Activated CD4-positive, alpha-beta T cell treated with anti-CD3 and anti-CD28 coated beads, Interleukin-2, amount 50 U/mL, for 4 hours (primary cell): ENCODE measurements at places on chromosomes 16 and 17.
A peak's percentile ranks its signal among the peaks of the same experiment; 100 is the strongest.

DNA sequence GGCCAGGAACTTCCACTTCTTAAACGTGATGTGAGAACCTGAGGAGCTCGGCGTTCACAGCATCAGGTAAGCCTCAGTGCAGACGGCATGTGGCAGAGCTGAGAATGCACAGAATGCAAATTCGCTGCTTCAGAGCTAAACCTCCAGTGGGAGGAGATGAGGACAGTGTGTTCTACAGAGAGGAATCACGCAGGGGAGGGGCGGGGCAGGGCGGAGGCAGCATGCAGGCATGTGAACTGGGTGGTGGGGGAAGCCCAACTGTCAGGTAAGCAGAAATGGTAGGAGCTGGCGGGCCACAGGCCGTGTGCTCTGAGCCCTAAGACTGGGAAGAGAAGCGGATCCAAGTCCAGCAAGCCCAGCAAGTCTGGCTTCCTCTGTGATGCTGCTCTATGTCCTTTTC, 94.7 kb downstream of the ZNF778 start:
- DNase-seq = no peak

GRCh38 chr17:48995974-48996721, 1.0 kb upstream of the IGF2BP1 start:
- DNase-seq = no peak

DNA sequence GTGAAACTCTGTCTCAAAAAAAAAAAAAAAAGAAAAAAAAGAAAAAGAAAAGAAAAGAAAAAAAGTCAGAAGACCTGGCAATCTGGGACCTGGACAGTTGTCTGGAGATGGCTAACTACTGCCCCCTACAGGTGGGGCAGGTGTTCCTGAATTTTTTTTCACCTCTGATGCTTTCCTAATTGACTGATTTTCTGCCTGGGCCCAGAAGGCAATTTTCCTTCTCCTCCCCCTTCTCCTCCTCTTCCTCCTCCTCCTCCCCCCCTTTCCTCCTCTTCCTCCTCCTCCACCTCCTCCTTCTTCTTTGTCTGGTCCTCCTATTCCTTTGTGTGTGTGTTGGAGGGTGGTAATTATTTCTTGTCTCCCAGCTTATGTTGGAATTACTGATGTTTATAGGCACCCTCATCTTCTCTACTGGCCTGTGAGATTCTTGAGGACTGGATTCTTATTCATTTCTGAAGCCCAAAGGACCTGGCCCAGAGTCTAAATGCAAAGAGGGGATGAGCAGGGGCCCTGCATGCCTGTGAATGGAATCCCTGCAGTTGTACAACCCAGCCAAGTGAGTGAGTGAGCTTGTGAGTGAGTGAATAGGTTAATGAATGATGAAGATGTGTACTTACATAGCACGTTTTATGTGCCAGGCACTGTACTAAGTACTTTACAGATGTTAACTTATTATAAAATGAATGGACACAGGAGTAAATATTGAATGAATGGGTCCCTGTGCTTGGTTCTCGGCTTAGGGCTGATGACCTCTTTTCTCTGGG, 26.9 kb downstream of the IRX5 start:
- no peak for DNase-seq

GRCh38 chr17:7437950-7438614, 1.2 kb upstream of the FGF11 start:
- DNase-seq = peak; percentile 51

- DNase-seq = no peak
These were observed 181.5 kb upstream of the MON1B start for GRCh38 chr16:77009453-77009852.

DNA sequence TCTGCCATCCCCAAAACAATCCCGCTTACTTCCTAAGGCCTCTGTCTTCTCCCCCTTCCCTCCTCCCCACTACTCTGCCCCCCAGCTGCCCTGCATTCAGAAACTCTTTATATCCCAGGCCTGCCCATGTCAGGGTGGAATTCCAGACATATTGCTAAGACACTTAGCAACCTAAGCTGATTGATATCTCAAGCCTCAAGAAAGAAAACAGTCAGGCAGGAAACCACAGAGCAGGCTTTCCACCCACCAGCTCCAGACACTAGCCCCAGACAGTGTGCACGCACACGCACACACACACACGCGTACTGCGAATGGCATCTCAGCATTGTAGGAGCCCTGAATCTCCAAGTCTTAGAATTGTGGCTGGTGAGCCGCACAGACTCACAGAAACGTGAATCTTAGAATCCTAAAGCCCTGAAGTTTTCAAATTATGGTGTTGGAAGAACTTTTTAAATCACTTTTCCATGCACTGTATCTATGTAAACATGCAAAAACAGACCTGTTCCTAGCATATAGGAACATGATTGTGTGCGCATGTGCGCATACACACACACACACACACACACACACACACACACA, 8.8 kb upstream of the LPCAT2 start:
- DNase-seq = no peak

DNA sequence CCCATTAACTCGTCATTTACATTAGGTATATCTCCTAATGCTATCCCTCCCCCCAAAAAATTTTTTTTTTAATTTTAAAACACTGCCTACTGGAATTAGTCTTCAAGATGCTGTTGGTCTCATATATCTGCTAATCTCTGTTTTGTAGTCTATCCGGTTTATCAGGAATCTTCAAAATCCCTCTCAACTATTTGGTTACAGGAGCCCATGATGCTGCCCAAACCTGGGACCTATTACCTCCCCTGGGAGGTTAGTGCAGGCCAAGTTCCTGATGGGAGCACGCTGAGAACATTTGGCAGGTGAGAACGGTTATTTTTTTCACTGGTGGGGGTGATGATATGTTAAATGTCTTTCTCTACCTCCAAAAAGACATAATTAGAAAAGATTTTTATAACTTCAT, 6.9 kb downstream of the TEN1 start:
- no peak for DNase-seq

GRCh38 chr17:75485688-75486087, 29.3 kb downstream of the TMEM94 start:
- DNase-seq = no peak

DNA sequence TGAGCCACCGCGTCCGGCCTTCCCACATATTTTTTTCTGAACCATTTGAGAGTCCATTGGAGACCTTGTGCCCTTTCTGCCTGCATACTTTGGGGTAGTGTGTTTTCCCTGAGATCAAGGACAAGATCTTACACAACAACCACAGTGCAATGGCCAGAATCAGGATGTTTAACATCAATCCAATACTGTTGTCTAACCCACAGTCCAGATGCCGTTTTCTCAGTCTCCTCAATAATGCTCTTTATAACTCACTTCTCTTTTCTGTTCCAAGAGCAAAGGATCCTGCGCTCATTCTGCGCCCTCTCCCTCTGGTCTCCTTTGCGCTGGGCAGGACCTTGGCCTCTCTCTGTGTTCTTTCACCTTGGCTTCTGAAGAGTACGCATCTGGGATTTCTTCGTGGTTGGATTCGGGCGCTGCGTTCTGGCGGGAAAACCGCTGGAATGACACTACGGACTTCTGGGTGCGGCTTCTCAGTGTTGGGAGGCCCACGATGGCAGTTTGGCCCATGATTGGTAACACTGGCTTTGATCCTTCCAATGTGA, 16.6 kb downstream of the CBX4 start:
- DNase-seq = no peak

GRCh38 chr16:80144191-80144590, 396.6 kb upstream of the DYNLRB2 start:
- no peak for DNase-seq

GRCh38 chr16:11156401-11156800, 99.6 kb downstream of the SOCS1 start:
- DNase-seq = no peak

DNA sequence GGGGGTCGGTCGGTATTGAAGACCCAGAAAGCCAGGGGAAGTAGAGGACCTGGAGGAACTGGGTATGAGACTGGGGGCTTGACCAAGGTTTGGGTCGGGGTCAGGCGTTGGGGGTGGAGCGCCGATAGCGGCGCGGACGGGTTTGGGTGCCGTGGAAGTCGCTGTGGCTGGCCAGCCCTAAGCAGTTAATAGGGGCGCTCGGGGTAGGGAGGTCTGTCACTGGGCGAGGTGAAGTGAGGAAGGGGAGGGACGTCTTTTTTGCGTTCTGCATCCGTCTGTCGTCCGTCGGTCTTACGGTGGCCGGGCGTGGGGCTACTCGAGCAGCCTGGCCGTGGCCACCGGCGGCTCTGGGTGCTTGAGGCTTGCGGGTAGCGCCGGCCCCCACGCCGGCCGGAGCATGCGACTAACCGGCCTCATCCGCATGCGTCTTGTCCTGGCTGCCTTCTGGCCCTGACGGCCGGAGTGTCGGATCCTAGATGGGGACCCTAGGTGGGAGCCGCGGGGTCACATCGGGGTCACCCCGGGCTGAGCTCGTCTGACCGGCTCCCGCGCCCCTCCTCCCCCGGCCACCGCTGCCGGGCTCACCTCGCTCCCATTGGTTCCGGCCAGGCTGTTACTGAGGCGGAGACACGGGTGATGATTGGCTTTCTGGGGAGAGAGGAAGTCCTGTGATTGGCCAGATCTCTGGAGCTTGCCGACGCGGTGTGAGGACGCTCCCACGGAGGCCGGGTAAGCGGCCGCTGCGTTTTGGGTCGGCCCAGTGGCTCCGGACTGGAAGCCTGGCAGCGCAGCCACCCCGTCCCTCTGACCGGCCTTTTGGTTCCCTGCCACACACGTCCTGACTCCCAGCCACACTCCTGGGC, 10.3 kb upstream of the TMEM88 start:
- peak; percentile 73 for DNase-seq

- DNase-seq = peak; percentile 75
These were observed 3.4 kb upstream of the HEXD start for GRCh38 chr17:82414548-82415281.

GRCh38 chr16:77929004-77929403, 93.3 kb upstream of the CLEC3A start:
- DNase-seq = no peak

DNA sequence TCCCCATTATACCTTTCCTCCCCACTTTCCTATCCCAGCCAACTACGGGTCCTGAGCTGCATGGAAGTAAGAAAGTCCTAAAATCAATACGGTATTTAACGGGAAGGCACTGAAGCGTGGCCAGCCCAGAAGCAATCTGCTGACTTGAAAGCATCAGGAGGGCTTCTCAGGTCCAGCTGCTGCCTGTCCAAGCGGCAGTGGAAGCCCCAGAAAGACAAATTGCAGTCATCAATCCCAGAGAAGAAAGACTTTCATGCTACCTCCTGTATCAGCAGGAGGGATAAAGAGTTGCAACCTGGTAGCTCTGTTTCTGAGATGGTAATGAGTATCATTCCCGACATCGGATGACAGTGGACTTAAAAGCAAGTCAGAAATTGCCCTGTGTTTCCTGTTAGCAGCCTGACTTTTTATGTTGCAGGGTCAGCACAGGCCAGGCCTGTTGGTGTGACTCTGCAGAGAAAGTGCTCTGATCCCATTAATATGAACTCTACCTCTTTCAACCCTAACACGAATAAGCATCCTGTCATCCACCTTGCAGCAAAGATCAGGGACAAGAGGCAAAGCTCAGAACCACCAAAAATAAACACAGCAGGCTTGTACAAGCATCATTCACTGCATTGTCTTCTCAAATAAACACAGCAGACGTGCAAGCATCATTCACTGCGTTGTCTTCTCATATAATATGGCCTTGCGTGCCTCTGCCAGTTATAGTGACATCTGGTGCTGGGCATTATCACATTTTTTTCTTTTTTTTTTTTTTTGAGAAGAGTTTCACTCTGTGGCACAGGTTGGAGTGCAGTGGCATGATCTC, 358.6 kb upstream of the CDH11 start:
- DNase-seq = no peak

DNA sequence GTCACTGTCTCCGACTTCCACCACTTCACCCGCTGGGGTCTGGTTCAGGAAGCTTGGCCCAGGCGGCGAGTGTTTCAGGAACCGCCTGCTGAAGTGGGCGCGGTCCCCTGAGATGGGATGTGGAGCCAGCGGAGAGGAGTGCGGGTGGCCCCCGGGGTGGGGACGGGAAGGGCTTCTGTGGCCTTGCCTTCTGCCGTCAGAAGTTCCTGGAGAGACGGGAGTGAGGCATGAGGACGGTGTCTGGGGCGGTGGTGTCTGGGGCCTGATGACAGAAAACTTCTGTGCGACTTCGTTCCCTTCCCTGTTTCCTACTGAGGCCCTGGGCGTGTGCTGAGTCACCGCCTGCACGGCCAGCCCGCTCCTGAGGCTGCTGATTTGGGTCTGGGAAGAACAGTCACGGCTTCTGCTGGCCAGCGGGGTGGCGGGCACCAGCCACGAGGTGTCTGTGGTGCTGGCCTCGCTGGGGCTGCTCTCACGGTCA, 12.3 kb upstream of the NLRC3 start:
- no peak for DNase-seq

GRCh38 chr17:16352667-16353316, 477 bp downstream of the CENPV start:
- peak; percentile 26 for DNase-seq

DNA sequence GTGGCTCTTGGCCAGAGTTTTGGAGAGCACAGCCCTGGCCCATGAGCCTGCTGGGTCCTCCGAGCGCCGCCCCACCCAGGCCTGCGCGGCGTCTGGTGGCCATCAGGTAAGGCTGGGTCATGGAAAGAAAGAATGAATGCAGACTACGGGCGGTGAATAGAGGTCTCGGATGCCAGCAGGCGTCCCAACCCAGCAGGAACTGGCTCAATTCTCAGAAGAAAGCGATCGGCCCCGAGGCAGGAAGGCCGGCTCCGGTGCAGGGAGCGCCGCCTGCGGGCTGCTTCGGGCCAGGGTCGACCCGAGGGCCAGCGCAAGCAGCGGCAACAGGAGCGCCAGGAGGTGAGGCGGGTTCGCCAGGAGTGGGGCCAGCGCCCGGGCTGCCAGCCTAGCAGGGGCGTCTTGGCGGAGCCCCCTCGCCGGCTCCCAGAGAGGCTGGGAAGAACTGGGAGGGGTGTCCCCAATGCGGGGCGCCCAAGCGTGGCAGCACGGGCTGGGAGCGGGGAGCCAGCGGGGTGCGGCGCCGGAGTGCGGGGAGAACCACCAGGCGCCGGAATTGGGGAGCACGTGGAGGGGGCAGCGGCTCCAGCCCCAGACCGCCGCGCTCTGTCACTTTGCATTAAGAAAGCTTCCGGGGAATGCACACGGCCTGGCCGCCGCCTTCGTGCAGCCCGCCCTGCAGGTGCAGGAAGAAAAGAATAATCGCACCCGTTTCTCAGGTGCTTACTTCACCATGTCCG, 7.1 kb upstream of the TMC5 start:
- DNase-seq = no peak

- no peak for DNase-seq
These were observed 449.8 kb downstream of the SHISA9 start for GRCh38 chr16:13351181-13351580.

GRCh38 chr17:64773836-64774761, 112.0 kb upstream of the SMURF2 start:
- no peak for DNase-seq

DNA sequence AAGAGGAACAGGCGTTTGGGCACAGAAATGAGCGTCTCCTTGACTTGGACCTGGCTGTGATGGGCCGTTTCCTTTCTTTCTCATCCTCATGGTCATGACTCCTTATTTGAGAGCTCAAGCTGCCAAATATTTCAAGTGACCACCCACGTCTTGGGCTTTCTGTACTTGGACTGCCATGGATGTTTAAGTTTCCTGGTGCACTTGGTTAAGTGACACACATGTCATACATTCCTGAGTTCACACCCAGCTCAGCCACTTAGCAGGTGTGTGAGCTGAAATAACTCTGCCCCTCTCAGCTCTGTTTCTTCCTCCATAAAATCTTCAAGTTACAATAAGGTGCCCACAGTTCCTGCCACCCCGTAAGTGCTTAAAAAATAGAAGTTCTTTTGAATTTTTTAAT, 114.5 kb downstream of the CLEC16A start:
- DNase-seq = no peak

GRCh38 chr17:1182811-1183170, 3.0 kb upstream of the ABR start:
- no peak for DNase-seq
